Cardiac atrium fibroblast (primary cell): ENCODE measurements at places on chromosomes 11 and 22. TPM values are rescaled to one million over a fixed set of nuclear protein-coding genes. Genes with fewer than 3 reads are reported as not detected.

The MIEF1 gene
- total RNA-seq: 21.8 and 23.0 TPM in 2 replicates

The PGA5 gene
- not detected in 2 replicates for total RNA-seq

The MMP13 gene
- total RNA-seq: not detected in 2 replicates

The OR6A2 gene
- total RNA-seq: 0.65 and 3.4 TPM in 2 replicates

The VSIG10L2 gene
- total RNA-seq: not detected in 2 replicates

The DEPDC7 gene
- total RNA-seq: 1.3 and 1.9 TPM in 2 replicates

The DCPS gene
- 11.0 and 14.6 TPM in 2 replicates for total RNA-seq

The HIC2 gene
- 3.1 and 3.4 TPM in 2 replicates for total RNA-seq

The SAA1 gene
- total RNA-seq: 31.8 TPM in 1 of 2 replicates, not detected in the other

The OR52E8 gene
- not detected in 2 replicates for total RNA-seq

The DLG2 gene
- total RNA-seq: not detected in 2 replicates

The CTSW gene
- total RNA-seq: not detected in 2 replicates

The CCDC87 gene
- 0.16 TPM in 1 of 2 replicates, not detected in the other for total RNA-seq

The OR52H1 gene
- not detected in 2 replicates for total RNA-seq

The TRIM49 gene
- not detected in 2 replicates for total RNA-seq

The KCNJ4 gene
- total RNA-seq: not detected in 2 replicates

The GRAP2 gene
- not detected in 2 replicates for total RNA-seq
